ENCODE measurements at places on chromosomes 7 and 10.

DNA sequence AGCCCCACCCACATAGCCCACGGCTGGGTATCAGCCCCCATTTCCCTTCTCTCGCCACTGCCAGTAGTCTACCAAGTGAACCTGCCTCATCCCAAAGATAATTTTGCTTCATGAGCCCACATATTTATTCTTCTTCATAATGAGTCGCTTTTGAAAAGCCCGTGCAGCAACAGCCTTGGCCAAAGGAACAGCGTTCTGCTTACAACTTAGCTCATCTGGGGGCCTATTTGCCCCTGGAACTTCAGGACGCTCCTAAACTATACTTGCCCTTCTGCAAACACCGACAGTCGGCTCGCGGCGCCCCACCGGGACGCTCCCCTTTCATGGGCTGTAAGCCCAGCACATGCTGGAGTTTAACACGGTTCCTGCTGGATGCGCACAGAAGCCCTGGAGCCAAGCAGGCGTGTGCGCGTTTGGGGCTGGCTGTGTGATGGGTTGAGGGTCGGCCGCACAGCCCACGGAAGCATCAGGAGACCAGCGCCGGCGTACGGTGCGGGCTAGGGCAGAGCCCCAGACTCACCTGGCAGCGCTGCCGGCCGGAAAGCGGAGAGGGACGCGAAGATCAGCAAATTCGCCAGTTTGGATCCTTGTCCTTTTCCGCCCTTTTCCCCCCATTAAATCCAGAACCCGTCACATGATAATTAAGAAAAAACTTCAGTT lies 370 bp downstream of the TMEM60 start:
- no peak for DNase-seq

GRCh38 chr7:23208316-23208715 lies 26.5 kb downstream of the NUP42 start:
- DNase-seq, result no peak

DNA sequence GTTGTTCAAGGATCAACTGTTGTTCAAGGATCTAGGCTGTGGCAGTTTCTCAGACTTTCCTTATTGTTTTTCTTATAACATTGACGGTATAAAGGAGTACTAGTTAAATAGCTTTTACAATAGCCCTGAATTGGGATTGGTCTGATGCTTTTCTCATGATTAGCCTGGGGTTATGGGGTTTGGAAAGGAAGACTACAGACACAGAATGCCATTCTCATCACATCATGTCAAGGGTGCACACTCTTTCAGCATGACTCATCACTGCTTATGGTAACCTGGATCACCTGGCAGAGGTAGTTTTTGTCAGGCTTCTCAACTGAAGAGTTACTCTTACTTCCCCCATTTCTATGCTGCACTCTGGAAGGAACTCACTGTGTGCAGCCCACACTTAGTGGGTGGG lies 194.2 kb upstream of the NPSR1 start:
- no peak for DNase-seq

GRCh38 chr7:44105832-44106231 lies 1.7 kb downstream of the AEBP1 start:
- no peak for DNase-seq

DNA sequence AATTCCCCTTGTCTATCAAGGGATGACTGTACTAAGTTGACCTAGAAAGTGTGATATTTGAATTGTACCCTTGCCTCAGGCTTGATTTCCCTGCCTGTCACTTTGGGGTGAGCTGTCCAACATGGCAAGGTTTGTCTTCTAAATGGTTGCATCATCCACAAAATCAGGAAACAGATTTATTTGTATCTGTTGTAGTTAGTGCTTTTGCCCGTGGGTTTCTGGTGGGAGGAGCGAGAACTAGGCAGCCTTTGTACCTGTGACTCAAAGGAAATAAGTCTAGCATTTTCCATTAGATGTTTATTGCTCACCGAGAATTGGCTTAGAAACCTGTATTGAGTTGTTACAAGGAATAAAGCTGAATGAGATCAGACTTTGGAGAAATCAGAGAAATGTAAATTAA lies 650.8 kb downstream of the LRMDA start:
- no peak for DNase-seq

DNA sequence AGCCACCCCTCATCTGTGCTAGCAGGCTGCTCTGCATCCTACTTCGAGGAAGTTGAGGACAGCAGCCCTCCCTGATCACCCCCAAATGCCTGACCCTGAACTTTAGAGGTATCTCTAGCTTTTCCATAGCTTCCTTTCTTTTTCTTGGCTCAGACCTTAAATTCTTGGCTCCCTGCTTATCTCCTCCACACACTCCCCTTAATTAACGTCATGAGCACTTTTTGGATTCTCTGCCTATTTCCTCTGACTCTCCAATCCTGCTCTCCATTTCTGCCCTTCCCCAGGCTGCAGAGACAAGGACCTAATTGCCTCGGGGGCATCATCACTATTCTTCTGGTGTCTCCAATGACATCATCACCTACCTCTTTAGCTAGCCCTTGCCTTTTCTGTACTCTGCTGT lies 40.8 kb upstream of the SEC61G start:
- no peak for DNase-seq

- DNase-seq, result no peak
These were observed 50.6 kb downstream of the ZNF277 start for GRCh38 chr7:112257073-112257472.

DNA sequence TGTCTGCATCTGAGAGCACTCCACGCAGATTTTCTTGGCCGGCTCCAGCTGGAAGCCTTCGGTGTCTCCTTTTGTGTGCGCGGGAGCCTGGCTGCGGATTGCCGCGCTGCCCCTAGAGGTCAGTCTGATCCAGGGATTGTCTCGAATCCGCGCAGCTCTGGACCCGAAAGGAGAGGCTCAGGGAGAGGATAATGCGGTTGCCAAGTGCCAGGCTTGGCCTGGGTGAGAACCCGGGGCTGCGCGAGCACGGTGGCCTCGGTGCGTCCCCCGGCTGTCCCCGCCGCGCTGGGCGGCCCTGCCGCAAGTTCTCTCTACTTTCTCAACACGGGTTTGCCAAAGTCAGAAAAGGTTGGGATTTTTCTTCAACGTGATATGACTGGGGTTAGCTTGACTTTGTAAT lies 140.9 kb downstream of the ADCYAP1R1 start:
- DNase-seq, result no peak

DNA sequence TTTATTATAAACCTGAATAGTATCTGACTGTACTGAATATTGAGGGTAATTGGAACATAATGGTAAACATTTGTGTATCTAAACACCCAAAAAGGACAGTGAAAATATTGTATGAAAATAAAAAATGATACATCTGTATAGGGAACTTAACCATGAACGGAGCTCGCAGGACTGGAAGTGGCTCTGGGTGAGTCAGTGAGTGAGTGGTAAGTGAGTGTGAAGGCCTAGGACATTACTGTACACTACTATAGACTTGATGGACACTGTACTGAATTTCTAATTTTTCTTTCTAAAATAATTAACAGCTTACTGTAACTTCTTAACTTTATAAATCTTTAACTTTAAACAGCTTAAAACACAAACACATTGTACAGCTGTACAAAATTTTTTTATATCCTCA lies 454.5 kb upstream of the FZD8 start:
- DNase-seq, result no peak

- no peak for DNase-seq
These were observed 132.7 kb downstream of the DOCK4 start for GRCh38 chr7:112073530-112073929.

GRCh38 chr10:103599211-103599610 lies 105.7 kb downstream of the NEURL1 start:
- no peak for DNase-seq

GRCh38 chr10:23035569-23035968 lies 59.8 kb upstream of the MSRB2 start:
- no peak for DNase-seq

DNA sequence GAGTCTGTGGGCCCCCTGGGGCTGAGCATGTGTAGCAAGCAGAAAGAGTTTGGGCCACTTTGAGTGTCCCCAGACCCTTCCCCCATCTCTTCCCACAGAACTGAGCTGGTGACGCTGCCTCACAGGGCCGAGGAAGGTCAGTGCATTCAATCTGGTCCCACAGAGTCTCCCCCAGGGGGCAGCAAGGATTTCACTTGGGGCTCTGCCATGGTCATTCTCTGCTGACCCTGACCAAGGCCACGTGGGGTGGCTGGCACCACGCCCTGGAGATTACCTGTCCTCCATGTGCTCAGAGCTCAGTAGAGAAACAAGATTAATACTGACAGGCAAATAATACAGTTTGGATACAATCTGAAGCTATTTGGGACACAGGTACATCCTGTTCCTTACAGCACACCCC lies 30.2 kb downstream of the ADRA2A start:
- no peak for DNase-seq

GRCh38 chr10:88545359-88545758 lies 37.8 kb downstream of the RNLS start:
- DNase-seq, result no peak

DNA sequence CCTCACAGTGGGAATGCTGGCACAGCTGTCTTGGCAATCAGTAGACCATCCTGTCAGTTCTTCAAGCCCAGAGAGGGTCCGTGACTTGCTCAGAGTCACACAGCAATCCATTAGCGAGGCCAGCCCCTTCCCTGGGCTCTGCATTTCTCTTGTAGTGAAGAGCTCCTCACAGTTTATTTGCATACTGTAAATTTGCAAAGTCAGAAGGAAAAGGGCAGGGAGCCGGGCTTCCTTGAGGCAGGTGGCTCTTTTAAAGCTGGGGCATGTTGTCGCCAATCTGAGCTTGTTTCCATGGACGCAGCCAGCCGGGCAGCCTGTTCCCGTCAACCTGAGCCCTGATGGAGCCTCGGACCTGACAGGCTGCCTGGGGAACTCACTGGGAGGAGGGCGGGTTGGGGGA lies 123.4 kb downstream of the CUX1 start:
- no peak for DNase-seq

DNA sequence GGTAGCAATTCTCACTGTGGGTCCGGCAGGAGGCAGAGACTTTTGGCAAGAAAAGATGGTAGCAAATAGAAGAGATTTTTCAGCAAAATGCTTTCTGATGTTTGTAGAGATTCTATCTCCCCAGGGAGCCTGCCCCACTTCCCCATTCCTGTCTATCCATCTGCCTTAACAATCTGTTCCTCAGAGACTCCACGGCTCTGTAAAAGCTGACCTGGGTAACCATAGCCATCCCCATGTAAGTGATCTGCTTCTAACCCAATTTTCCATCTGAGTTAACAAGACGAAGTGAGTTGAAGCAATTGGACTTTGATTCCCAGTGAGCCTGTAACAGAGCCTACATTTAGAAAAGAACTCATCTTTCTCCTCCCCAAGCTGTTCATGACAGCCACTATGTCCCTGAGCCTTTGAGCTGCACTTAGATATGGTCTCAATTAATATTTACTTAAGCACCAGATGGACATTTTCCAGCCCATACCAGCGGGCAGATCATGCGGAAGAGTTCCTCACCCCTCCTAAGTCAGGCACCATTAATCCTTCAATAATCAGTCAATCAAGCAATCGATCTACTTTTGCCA lies 896.1 kb downstream of the CCSER2 start:
- no peak for DNase-seq

GRCh38 chr7:50669890-50670289 lies 104.7 kb upstream of the DDC start:
- DNase-seq, result no peak

DNA sequence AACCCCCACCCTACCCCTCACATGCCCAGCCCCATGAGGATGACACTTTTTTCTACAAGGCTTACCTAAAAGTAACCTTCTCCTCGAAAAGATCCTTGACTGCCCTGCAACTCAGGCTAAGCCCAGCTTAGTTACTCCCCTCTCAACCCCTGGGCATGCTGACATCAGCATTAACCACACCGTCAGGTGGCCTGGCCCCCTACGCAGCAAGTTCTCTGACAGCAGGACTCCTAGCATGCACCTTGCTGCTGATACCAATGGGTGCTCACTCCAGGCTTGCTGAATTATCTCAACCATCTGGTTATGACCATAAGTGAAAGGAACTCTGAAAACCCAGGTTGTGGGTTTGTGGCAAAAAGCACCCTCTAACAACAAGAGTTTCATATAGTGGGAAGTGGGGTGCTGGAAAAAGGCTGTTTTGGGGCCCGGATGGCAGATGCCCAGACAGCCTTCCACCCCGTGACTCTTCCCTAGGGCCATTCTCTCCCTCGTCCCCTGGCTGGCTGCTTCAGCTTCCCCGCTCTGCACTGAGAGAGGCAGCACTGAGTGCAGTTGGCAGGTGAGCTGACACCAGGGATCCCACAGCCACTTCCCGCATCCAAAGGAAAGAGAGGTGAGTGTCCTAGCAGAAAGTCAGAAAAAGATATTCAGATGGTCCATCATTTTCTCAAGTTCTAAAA lies 518.9 kb downstream of the KCNMA1 start:
- no peak for DNase-seq

GRCh38 chr10:115566867-115567266 lies 473.7 kb downstream of the ATRNL1 start:
- no peak for DNase-seq

DNA sequence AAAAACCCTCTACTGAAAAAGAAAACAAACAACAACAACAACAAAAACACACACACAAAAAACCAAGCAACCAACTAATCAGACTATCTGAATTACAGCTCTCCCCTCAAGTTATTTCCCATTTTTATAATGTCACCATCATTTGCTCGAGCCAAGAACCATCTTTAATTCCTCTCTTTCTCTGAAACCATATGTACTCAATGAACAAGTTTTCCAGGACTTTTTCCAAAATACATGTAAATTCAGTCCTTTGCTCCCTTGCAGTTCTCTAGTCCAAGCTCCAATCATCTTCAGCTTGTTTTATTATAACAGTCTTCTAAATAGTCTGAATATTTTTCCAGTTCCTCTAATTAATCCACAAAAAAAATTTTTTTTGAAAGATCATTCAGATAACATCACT lies 506.0 kb downstream of the NXPH1 start:
- no peak for DNase-seq

- no peak for DNase-seq
These were observed 37.9 kb downstream of the GLI3 start for GRCh38 chr7:42198974-42199668.

- DNase-seq, result no peak
These were observed 102.7 kb downstream of the ZNF248 start for GRCh38 chr10:37754538-37755323.

GRCh38 chr10:7585228-7585627 lies 81.5 kb downstream of the ITIH5 start:
- no peak for DNase-seq

DNA sequence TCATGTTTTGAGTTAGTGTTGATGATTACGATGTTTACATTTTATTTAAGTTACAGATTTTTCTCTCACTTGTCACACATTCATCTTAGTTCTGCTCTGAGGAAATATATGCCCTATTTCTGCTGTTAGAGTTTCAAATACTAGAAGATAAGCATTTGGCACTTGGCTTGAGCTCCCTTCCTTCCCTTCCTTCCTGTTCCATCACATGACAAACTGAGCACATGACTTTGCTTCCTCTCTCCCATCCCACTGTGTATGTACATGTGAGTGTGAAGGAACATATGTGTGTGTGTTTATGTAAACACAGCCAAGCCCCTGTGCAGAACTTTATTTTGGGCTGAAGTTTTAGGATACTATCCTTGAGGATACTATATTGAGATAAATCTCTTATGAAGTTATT lies 795.9 kb upstream of the IGFBP3 start:
- no peak for DNase-seq

Data from activated CD8-positive, alpha-beta memory T cell treated with anti-CD3 and anti-CD28 coated beads for 1 hour (primary cell).